ENCODE measurements at places on chromosomes 13 and 19.

GRCh38 chr13:76610819-76611415 is 275.3 kb downstream of the KCTD12 start:
- no peak for DNase-seq

GRCh38 chr13:45852494-45852893 is 941 bp upstream of the SIAH3 start:
- no peak for DNase-seq

DNA sequence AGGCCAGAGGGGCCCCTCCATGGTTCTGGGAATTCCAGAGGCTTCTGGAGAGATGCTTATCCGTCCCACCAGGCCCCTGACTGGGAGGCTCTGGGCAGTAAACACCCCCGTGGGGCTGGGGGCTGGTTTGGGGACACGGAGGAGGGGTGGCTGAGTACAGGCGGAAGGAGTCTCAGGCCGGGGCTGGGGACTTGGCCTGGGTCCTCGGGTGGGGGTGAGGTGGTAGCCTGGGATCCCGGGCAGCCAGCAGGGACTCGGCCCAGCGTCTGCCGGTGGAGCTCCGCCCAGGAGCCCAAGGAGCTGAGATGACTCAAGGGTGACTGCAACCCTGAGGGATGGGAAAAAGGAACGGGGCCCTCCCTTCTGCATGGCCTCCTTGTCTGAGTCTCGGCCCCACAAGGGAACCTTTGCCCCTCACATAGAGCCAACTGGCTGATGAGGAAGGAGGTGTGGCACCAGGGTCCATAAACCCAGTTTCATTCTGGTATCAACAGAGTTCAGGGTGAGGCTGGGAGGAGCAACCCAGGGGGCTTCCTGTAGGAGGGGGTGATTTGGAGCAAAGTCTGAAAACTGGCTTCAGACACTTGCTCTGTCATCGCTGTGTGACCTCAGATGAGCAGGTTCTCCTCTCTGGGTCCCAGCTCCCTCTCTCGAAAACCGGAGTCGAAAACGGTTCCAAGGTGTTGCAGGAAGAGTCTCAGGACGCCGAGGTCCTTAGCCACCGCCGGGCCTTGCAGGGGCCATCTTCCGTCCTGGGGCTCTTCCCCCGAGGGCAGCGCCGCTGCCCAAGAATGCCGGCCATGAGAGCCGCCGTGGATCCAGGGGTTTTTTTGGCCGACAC is 809 bp downstream of the MISP start:
- DNase-seq: no peak

DNA sequence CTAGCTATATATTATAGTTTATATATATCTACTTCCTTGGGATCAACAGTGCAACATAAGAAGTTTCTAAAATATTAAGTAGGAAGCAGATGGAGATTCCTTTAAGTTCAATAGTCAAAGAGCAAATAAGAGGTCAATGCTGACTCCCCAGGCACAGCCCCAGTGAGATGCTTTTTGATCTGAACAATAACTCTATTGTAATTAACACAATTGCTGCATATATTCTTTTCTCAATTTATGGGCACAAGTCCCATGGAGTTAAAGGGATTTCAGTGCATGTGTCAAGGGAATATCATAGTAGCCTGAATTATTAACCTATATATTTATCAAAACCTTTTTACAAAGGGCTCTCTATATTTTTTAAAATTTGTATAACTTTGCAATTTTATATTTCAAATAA is 180.8 kb downstream of the SPRY2 start:
- no peak for DNase-seq

- DNase-seq: no peak
Measured at GRCh38 chr19:40304306-40304705, 19.2 kb upstream of the AKT2 start.

GRCh38 chr19:10712754-10713153 is 5.1 kb upstream of the DNM2 start:
- DNase-seq: no peak
